ENCODE measurements at places on chromosomes 2 and 18. TPM values are rescaled to one million over a fixed set of nuclear protein-coding genes. Genes with fewer than 3 reads are reported as not detected.

- no peak overlapping the region for H3K27ac ChIP-seq
- H3K36me3 ChIP-seq: peaks cover 16% of the 10 kb centered on the region
- DNase-seq: no peak
- H3K27me3 ChIP-seq: peaks cover 8% of the 10 kb centered on the region
Observed at GRCh38 chr2:217325816-217326215, 466.0 kb upstream of the TNP1 start.

- no peaks in the 10 kb centered on the region for H3K4me1 ChIP-seq
- DNase-seq: no peak
- H3K27me3 ChIP-seq: no peaks in the 10 kb centered on the region
- H3K4me3 ChIP-seq: no peak overlapping the region
- peaks cover 19% of the 10 kb centered on the region for H3K36me3 ChIP-seq
Observed at GRCh38 chr18:9379118-9379517, 44.5 kb downstream of the TWSG1 start.

DNA sequence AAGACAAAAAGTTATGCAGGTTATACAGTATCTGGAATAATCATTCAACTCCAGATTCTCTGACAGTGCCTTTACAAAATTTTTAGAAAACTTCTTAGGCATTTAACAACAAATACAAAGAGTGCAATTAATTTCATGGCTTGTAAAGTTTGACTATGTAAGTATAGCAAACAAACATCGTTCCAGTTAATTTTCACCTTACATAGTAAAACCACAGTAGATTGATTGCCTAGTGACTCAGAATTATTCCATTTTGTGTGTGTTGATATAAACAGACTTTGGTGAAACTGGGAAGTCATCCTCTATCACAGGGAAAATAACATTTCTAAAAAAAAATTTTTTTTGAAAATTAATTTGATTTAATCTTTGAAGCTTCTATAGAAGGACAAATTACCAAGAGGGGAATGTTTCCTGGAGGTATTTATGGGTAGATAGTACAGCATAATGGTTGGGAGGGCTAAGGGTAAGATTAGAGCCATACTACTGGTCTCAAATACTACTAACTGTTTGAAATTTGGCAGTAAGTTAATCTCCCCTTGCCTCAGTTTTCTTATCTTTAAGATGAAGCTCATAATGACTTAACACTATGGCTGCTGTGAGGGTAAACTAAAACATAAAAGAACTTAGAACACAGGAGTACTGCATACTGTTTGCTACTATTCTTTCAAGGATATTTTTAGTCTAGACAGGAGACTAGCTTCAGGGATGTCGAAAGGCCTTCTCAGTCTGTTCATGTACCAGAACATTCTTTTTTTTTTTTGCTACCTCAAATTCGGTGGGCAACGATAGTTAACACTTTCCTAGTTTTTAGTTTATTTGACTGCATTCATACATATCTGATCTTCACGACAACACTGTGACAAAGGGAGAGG, 19.6 kb downstream of the NDUFAF7 start:
- H3K27me3 ChIP-seq: no peaks in the 10 kb centered on the region
- H3K4me1 ChIP-seq: no peaks in the 10 kb centered on the region
- no peak for DNase-seq

ABCG8 gene
- total RNA-seq: not detected

Measured in natural killer cell treated with Interleukin-12 subunit alpha and Interleukin-12 subunit beta and Interleukin-15 and Interleukin-18, amount 100 ng/mL, for 72 hours (primary cell).